CD4-positive, alpha-beta T cell treated with Interleukin-6 at 100 ng/mL for 8 hours (primary cell): ENCODE measurements at places on chromosomes 11 and 22.

DNA sequence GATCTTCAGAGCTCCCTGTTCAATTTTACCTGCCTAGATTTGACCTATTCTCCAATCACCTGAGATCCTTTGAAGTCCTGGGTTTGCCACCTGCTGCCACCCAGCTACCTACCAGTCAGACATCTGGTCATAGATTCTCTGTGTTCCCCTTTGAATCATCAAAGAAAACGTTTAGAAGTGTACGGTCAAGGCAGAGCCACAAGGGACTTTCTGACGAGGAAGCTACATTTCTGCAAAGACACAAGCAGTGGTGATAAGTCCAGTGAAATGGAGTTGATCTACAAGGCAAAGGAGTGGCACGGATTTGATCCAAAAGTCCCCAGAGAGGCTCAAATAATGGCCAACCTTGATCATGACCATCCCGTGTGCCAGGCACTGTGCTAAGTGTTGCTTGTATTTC, 549.9 kb downstream of the MIAT start:
- no peak for DNase-seq

DNA sequence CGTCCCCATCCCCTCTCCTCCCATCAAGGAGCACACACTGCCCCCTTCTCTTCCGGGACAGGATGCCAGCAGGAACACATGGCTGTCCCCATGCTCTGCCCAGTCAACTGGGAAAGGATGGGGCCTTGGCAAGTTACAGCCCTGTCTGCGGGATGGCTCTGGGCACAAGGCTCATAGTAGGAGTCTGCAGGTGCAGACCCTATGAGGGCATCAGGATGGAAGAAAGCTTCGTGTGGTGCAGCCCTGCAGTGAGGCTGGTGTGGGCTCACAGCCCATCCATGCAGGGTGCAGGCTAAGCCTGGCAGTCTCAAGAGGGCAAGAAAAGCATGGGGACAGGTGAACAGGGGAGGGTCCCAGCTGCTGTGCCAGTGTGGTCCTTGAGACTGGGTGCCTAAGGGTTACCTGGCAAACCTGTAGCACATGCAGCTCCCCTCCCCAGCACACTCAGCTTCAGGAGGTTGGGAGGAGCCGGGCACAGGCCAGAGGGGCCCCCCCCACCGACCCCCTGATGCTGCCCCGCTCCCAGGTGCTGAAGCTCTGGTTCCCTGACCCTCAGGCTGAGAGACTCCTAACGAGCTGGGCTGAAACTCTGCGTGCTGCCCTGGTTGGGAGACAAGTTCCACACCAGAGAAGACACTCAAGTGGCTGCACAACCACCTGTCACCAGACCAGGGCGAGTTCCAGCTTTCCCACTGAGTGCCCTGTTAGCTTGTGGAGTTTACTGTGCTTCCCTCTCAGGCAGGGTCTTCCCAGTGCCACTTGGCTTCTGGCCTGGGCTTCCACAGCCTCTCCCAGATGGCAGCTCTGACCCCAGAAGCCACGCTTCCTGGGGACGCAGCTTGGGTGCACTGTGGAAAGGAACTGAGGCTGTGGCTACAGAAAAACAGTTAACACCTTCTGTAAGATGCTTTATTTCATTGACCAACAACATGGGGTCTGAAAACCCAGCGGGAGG, 3.3 kb upstream of the SCARF2 start:
- DNase-seq = no peak

- no peak for DNase-seq
Measured at GRCh38 chr11:43546561-43547429, 133.7 kb upstream of the HSD17B12 start.

DNA sequence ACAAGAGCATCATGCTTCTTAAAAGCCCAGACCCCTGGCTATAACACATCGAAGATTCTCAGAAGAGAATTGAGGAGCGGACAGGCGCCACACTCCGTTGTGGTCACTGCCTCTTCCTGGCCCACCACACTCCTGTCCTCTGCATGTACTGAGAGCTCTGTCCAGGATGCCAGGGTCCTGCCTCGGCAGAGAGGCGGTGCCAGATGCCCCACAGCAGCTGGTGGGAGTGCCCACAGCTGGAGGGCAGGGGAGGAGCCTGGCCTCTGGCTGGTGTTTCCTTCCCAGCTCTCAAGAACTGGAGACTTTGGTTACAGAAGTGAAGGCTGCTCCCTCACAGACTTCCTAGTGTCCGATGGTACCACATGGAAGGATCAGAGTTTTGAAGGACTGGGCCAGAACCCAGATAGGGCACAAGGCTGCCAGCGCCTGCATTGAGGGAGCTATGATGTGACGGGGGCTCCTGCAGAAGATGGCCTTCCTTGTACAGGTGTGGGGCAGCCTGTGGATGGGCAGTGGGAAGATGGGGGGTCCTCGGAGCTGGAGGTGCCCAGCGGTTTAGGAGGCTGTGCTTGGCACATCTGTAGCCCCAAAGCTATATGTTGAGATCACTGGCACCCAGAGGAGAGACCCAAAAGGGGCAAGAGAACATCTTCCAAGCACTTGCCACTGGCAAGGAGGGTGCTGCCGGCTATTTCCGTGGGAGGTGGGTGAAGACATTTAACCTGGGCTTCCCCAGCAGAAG, 19.4 kb downstream of the RSPH14 start:
- DNase-seq = no peak

- peak; percentile 28 for DNase-seq
Measured at GRCh38 chr11:1839924-1840779, 1.4 kb downstream of the TNNI2 start.

- no peak for DNase-seq
Measured at GRCh38 chr11:62333768-62334167, 3.5 kb upstream of the ASRGL1 start.

- no peak for DNase-seq
Measured at GRCh38 chr11:19980957-19981669, 179.2 kb downstream of the DBX1 start.

GRCh38 chr11:65127473-65128181, 5.5 kb downstream of the MRPL49 start:
- DNase-seq = no peak

DNA sequence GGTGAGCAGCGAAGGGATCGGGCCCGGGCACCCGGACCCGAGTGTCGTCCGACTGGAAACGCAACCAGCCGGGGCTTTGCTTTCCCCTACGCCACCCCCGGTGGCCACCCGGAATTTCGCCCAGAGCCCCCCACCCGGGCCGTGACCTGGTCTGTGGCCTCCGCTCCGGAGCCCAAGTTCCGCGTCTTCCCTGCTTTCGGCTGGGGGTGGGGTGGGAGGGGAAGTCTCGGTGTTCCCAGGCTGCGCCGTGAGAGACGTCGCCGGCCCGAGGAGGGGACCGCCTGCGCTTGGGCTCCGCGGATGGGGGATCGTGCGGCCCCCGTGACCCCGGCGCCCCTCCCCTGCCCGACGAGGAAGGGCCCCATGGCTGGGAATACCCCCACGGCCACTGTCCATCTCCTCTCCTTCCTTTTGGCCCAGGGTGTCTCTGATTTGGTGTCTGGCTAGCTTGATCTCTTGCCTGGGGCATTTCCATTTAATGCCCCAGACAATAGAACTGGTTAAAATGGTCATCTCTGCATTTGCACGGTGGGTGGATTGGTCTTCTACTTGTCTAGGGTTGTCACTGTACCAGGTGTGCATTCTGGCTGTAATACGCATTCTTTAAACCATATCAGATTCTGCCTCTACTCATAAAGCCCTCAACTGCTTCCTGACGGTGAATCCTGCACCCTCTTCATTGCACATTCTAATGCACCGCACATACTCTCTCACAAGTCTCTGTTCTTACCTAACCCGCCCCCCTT, 789 bp downstream of the SIK2 start:
- peak; percentile 12 for DNase-seq

GRCh38 chr22:17797721-17798559, 23.7 kb upstream of the BID start:
- DNase-seq = no peak

- DNase-seq = no peak
Measured at GRCh38 chr11:99592266-99592665, 571.5 kb downstream of the CNTN5 start.

DNA sequence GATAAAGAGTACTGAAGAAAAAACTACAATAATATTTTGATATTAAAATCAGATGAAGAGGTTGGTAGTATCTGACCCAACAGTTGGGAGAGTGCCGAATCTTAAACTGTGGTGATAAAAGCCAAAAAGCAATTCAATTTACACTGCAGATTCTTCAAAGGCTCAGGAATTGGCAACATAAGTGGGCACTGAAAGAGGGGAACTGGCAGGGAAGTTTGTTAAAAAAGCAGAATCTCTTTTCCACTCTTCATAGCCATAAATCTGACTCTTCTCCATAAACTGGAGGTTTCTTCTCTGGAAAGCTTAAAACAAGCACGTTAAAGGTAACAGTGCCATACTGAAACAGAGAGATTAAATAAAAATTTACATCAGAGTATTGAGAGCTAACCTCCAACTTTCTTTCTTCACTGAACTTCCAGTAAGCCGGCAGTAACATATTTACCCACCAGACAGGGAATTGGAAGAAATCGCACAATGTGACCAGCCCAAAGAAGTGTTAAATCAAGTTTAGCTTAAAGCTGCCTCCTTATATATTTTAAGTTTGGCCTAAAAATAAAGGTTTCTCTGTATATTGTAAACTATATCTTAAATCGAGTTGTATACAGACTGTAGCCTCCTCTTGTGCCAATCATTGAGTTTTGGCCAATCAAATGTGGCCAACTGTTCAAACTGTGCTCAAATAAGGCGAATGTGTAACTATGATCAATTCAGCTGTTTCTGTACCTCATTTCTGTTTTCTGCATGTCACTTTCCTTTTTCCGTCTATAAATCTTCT, 358.3 kb downstream of the NXPE2 start:
- DNase-seq = no peak

GRCh38 chr11:122210367-122210997, 94.5 kb upstream of the BLID start:
- no peak for DNase-seq

GRCh38 chr11:119791047-119791446, 62.0 kb upstream of the NECTIN1 start:
- DNase-seq = no peak

- DNase-seq = no peak
Measured at GRCh38 chr11:44300844-44301563, 8.9 kb downstream of the ALX4 start.

DNA sequence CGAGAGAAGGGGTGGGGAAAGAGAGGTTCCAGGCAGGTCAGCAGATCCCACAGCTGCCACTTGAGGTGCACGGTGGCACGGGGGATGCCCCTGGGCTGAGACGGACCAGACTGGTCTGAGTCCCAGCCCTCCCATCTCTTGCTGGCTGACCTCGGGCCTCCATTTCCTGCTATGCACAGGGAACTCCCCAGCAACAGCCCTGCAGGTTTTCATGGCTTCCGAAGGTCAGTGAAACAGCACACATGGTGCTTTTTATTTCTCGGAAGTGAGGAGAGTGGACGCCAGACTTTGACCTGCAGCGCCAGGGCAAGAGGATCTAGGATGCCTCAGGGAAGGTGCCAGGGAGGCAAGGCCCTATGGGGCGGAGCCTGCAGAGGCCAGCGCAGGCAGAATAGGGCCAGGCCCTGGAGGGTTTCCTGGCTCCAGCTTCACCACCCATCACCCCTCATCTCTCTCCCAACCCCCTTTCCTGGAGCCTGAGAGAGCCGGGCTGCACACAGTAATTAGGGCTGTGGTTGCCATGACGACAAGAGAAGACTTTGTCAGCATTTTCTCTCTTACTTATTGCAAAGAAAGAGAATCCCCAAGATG, 29.5 kb downstream of the SLC22A12 start:
- no peak for DNase-seq
